ENCODE measurements at places on chromosomes 3 and 15. TPM values are rescaled to one million over a fixed set of nuclear protein-coding genes. Genes with fewer than 3 reads are reported as not detected.

DNA sequence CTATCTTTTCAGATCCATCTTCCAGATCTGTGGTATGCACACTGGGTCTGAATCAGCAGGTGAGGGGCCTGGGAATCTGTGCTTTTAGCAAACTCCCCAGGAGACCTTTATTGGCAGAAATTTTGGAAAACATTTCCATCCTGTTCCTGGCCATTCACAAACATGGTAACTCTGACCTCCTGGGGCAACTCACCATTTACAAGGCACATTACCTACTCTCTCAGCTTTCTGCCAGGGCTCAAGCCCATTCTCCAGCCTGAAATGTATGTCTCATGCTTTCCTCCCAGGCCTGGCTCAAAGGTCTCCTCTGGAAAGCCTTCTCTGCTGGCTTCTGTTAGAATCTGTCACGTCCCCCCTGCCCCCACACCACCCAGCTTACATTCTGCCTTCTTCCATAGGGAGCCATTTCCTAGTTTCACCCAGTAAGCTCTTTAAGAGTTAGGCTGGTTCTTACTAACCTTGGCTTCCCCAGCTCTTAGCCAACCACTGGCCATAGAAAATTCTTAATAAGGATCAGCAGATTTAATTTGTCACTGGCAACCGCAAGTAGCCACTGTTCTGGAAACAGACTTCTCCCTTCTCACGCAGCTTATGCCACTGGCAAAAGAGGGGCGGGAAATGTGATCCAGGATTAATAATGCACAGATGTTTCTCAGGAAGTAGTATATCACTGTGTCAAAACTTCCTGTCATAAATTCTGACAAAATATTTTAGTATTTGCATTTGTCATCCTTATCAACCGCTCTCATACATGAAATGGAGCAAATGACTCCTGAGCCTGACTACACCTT, 55.0 kb downstream of the RORA start:
- DNase-seq, result no peak

DNA sequence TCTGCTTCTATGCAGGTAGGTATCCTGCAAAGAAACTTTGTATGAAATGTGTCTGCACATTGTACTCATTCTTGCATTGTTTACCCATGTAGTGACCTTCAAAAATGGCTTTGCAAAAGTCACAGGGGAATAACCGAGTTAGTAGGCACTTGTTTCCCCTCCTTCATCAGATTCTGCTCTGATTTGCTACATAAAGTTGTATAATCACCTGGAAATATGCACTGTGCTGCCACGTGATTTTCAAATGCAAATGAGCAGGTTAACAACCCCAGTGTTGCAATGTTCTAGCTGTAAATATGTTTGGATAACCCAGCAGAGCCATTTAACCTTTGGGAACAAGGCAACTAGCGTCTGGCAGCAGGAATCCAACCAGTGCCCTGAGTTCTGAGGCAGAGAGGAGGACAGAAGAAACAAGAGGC, at the start of gene KNG1:
Gene KNG1 (plus strand): TSS at position 321 of the 419 bp plus-strand sequence. CDS start 184 bp downstream, outside the sequence.
- DNase-seq, result no peak

- no peak for DNase-seq
Observed at GRCh38 chr15:89436560-89437311, 59.6 kb downstream of the RHCG start.

DNA sequence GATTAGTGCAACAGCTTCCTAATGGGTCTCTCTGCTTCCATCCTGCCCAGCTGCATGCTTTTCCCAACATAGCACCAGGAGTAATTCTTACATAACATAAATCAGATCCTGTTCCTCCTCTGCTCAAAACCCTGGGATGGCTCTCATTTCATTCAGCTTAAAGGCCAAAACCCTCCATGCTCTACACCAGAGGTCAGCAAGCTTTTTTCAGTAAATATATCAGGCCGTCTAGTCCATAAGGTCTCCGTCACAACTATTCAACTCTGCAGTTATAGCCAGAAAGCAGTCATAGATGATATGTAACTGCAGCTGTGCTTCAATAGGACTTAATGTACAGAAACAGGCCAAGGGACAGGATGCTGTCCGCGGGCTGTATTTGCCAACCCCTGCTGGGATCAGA, 202.8 kb upstream of the UBE2E2 start:
- DNase-seq, result no peak

GRCh38 chr3:141255137-141255845, 23.7 kb downstream of the PXYLP1 start:
- no peak for DNase-seq

DNA sequence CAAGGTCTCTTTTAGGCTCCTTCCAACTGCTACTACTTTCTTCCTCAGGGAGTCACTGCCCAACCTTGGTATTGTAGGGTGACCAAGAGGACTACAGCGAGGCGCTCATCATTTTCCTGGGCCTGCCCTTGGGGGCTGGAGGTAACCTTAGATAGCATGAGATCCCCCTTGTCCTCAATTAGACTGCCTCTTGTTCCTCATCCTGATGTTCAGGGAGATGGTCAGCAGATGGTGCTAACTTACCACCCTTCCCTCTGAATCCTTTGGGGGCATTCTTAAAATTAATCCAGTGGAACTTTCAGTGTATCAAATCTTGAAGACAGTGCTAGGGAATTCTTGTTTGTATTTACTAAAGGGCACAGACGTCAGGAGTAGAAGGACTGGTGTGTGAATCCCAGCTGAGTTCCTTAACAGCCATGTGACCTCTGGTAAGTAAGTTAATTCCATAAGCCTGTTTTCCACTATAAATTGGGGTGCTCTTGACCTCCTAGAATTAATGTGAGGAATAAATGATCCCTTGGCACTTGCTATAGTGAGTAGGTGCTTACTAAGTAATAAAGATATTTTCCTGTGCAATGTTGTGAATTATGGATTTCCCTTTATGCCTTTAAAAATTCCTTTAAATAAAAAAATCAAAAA, 4.1 kb upstream of the CLPX start:
- peak; percentile 50 for DNase-seq

- no peak for DNase-seq
Observed at GRCh38 chr3:100041328-100041749, 73.0 kb downstream of the FILIP1L start.

GRCh38 chr3:197750858-197751737, 1.4 kb downstream of the FYTTD1 start:
- peak; percentile 69 for DNase-seq

- no peak for DNase-seq
Observed at GRCh38 chr3:101858464-101859030, 9.2 kb downstream of the NFKBIZ start.

DNA sequence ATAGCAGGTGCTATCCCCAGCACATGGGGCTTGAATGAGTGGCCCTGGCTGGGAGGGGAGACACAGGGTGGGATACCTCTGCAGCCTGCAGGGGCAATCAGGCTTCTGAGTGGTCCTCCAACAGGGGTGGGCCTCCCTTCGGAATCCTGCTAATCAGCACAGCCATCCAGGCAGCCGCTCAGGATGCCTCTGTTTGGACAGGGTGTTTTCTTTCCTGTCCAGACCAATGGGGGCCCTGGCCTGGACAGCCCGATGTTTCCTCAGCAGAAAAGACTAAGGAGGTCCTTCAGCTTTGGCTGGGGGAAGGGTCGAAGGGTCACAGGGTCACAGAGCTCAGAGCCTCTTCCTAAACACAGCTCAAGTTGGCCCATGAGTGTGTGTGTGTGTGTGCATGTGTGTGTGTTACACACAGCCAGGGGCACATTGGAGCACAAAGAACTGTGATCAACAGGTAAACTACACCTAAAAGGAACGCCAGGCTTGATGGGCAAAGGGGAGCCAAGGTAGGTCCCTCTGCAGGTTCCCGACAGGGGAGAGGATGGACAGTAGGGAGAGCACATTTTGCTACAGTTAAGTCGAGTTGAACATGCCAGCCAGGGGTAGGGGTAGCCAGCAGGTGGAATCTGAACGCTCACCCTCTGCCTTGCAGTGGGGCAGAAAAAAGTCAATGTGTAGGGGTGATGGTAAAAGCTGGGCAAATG, 1.1 kb upstream of the HAPLN3 start:
- no peak for DNase-seq

GRCh38 chr3:139128803-139129202, 84.1 kb upstream of the PRR23C start:
- no peak for DNase-seq

DNA sequence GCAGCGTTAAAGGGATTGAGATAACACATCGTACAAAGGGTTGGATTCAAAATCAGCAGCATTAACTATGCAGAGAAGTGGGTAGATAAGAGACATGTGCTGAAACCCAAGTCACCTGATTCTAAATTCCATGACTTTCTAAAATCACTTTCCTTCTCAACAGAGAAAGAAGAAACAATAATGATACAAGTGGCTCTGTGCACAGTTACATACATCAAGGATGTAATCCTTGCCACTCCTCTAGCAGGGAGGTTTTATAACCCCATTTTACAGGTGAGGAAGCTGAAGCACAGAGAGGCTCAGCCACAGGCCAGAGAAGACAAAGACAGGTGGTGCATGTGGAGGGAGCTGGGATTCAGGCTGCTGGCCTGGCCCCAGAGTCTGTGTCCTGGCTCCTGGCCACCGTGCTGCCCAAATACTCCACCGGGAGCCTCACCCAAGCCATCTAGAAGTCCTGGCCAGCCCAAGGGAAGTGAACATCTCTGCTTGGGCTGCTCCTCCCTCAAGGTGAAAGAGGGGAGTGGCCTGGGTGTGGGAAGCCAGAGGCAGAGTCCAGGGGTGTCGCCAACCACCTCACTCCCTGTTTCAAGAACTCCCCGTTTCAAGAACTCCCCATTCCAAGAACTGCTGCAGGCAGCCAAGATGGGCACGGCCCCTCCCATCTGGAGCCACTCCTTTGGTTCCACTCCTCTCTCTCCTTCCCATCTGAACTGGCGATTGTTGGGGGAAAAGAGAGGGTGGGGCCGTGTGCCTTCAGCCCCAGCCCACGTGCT, 147.1 kb downstream of the NUP210 start:
- no peak for DNase-seq

DNA sequence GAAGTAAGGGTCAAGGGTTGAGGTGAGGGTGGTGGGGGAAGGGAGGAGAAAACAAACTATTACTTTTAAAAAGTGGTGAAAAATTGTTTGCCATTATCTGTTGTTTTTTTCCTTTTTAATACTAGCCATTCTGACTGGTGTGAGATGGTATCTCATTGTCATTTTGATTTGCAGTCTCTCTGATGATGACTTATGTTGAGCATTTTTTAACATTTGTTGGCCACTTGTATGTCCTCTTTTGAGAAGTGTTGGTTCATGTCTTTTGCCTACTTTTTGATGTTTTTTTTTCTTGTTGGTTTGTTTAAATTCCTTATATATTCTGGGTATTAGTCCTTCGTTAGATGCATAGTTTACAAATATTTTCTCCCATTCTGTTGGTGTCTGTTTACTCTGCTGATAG, 185.9 kb upstream of the ANKRD28 start:
- DNase-seq, result no peak

- DNase-seq, result no peak
Observed at GRCh38 chr3:150411106-150411460, 3.0 kb downstream of the TSC22D2 start.

DNA sequence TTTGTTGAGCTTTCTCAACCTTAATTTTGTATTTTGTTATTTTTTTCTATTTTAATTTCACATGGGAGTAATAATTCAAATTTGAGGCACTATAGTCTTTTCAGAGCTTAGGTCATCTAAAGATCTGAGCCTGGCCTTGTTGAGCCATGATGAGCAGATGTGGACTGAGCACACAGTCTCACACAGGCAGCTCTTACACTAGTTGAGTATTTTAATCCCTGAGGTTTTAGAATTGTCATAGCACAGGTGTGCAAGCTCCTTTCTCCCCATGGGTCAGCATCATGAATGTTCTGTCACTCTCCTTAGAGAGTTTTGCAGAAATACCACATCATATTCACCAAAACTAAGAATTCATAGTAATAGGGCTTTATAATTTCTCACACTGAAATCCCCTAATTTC, 4.9 kb downstream of the ZBTB38 start:
- no peak for DNase-seq

- no peak for DNase-seq
Observed at GRCh38 chr15:39907216-39907615, 12.8 kb downstream of the GPR176 start.

DNA sequence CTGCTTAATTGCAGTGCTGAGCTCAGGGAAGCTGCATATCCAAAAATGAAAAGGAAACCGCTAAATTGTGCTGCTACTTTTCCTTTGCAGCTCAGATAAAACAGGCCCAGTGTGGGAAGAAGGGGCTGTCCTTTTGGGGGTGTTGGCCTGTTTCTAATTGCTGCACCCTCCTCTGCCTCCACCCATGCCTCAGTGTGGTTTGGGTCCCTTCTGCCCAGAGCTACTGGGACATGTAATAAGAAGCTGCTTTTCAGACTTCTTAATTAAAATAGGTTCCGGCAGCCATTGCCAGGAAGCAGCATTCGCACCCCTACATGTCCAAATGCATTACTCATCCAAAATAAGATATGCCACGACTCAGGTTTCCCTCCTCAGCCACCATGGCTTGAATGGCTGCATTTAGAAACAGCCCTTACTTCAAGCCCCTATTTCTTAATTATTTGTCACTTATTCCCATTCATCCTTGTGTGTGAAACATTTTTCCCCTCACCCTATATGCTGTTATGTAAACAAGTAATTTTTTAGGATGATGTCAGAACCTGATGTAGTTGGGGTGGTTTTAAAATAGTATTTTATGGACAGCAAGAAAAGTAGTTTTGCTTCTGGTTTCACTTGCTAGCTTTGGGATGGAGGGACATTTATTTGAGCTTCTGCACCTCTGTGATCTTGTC, 235.9 kb upstream of the CTDSPL start:
- DNase-seq, result no peak

DNA sequence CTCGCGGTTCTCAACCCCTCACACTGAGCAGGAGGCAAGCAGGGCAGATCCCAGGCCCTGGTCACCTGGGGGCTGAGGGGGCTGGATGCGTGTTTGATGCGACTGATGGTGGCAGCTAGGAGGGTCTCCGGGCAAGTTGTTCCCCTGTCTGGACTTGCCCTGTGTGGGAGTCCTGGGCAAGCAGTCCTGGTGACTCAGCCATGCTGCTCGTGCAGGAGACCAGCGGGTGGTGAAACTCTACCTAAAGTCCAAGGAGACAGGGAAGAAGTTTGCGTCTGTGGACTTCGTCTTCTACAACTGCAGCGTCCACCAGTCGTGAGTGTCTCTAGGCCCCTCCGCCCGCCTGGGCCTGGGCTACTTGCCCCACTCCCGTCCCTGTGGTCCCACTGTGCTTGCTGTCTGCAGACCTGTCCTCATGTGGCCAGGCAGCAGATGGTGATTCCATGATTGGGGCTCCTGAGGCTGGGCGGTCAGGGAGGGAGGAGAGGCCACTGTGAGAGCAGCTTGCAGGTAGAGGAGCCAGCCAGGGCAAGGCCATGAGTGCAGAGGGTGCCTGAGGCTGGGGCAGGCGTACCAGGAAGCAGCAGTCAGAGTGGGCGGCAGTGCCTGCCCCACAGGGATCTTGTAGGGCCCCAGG, 23.1 kb downstream of the PLXNA1 start:
- DNase-seq, result no peak

DNA sequence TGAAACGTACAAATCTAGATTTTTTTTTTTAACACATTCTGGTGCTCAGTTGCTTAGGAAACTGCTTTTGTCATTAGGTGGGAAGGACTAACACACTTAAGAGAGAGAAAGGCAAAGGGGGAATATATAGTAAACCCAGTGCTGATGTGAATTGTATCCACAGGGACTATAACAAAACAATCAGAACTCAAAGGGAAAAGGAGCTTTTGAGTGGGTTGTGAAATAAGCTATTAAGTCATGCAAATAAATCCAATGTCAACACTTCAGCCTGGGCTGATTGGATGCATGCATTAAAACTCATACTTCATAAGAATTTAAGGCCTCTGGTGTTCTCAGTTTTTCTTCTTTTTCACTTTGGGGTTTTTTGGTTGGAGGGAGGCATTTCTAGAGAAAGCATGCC, 628.9 kb downstream of the FHIT start:
- DNase-seq, result no peak

Gene PLSCR2
- not detected for total RNA-seq

Gene NAA50
- 87.7 TPM for total RNA-seq

Gene GPR87
- total RNA-seq, result not detected

Gene TARS3
- total RNA-seq, result 8.0 TPM

Gene MYO1E
- 2.9 TPM for total RNA-seq

Gene PLA2G4E
- total RNA-seq, result not detected

Gene PLA2G4D
- total RNA-seq, result not detected
